ENCODE measurements at places on chromosomes 6 and 20.

DNA sequence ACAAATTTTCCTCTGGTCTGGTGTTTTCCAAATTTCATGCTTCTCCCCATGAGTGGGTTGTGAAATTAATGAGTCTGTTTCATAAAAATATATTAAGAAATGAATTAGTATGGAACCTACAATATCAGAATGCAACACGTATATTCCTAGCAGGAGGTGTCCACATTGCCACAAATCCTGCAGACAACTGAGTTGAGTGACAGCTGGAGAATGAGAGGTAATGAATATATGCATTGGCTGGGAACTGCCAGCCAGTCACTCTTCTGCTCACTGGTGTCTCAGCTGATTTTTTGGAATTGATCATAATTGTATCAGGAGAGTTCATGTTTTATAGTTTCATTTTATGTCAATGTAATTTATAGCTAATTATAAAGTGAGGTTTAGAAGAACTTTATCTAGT lies 6.3 kb upstream of the ARFGEF3 start:
- no peak for DNase-seq

GRCh38 chr20:56776345-56776744 lies 147.2 kb downstream of the TFAP2C start:
- no peak for DNase-seq

DNA sequence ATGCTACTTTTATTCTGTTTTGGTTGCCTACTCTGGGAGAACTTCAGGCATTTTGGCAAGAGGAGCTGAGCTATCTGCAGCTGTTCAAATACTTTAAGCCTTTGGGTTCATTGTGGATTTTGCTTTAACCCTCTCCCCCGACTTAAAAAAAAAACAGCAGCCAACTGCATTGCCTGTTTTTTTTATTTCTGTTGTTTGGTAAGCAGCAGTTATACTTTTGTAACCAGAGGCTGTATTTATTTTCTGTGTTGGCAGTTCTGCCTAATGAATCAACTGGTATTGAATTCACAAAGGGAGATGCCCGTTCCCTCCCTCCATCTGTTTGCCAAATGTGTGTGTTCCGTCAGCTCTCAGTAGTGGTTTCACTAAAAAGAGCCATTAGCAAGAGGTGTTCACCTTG lies 484.0 kb downstream of the UTRN start:
- DNase-seq, result no peak

- no peak for DNase-seq
Observed at GRCh38 chr6:136959471-136959891, 37.4 kb downstream of the SLC35D3 start.

DNA sequence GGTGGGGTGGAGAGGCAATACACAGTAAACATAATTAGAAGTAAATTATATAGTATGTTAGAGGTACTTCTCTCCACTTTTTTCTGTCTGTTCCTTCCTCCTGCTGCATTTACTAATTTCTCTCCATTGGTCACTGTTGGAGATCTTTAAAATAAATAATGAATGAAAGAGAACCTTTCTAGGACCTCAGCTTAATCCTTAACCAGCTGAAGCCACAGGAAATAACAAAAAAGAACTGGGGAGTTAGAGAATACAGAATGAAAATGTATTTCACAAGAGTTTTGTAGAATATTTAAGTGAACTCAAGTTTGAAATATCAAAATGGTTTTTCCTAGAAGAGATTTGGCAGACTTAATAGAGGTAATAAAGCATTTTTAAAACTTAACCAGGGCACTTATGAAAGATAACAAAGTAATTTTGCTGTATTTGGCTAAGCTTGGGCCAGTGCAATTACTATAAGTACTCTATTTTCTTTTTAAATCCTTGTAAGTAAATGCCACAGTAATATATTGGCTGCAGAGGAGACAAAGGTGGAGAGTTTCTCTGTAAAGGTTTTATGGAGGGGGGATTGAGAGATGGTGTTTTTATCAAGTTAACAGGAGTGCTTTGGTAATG lies 405.0 kb downstream of the CDKAL1 start:
- DNase-seq, result no peak
